HT1080 (cell line): ENCODE measurements at places on chromosomes 3 and 15. TPM values are rescaled to one million over a fixed set of nuclear protein-coding genes. Genes with fewer than 3 reads are reported as not detected.

The GPR62 gene
- 0.08 and 0.23 TPM in 2 replicates for total RNA-seq

The CIB2 gene
- total RNA-seq = 0.08 TPM in 1 of 2 replicates, not detected in the other

The IL5RA gene
- total RNA-seq = not detected in 2 replicates

The KBTBD8 gene
- 3.6 and 4.2 TPM in 2 replicates for total RNA-seq

The LRTM1 gene
- total RNA-seq = not detected in 2 replicates

The ATP13A4 gene
- total RNA-seq = not detected in 2 replicates

The CIP2A gene
- total RNA-seq = 68.1 and 91.2 TPM in 2 replicates

The TMEM40 gene
- not detected in 2 replicates for total RNA-seq
